ENCODE measurements at places on chromosomes 2 and 18.

DNA sequence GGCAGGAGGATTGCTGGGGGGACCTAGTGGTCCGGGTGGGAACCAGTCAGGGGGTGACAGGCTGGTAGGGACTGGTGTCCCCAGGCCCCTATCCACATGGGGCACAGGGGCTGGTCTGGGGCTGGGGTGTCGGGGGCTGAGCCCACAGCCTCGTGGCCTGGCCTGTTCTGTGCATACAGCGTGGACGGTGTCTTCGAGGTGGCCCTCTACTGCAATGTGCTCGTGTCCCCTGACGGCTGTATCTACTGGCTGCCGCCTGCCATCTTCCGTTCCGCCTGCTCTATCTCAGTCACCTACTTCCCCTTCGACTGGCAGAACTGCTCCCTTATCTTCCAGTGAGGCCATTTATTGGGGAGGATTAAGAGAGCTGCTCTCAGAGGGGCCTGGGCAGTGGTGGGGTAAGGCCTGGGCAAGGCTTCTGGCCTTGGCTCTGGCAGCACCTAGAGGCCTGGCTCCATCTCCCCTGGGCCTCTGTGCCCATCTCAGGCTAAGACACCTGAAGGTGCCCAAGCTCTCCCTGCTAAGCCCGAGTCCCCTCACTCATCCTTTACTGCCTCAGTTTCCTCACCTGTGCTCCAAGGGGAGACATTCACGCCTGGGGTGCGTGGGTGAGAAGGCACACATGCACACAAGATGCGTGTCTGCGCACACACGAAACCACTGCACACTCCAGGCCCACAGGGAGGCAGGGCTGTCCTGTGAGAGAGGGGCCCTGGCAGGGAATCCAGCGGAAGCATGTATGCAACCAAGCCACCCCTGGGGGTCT lies 1.9 kb downstream of the CHRNG start:
- no peak for DNase-seq

- DNase-seq = no peak
Observed at GRCh38 chr2:179048099-179048498, 1.8 kb downstream of the CCDC141 start.

- no peak for DNase-seq
Observed at GRCh38 chr2:127047716-127048617, 59.0 kb downstream of the BIN1 start.

- DNase-seq = no peak
Observed at GRCh38 chr2:164933671-164934189, 21.6 kb downstream of the SLC38A11 start.

DNA sequence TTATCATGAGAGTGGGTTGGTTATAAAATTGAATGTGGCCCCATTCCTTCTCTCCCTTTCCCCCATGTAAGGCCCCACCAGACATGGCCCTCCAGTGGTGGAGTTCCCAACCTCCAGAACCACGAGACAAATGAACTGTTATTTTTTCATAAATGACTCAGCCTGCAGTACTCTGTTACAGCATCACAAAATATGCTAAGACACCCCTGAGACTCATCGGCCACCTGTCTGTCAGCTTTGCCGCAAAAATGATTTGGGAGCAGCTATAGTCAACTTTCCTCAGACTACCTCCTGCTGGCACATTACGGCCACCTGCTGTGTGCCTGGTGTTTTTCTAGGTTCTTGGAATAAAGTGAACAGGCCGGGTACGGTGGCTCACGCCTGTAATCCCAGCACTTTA lies 21.4 kb upstream of the C1QL2 start:
- DNase-seq = no peak

- no peak for DNase-seq
Observed at GRCh38 chr18:59898609-59899297, 1.0 kb upstream of the PMAIP1 start.

GRCh38 chr2:163347982-163348856 lies 387.6 kb downstream of the FIGN start:
- DNase-seq = peak; percentile 25

GRCh38 chr2:236610991-236611821 lies 41.6 kb downstream of the ACKR3 start:
- no peak for DNase-seq

Data from caudate nucleus (tissue), 63 donors.